Erythroblast (primary cell): ENCODE measurements at places on chromosomes 2 and 18.

DNA sequence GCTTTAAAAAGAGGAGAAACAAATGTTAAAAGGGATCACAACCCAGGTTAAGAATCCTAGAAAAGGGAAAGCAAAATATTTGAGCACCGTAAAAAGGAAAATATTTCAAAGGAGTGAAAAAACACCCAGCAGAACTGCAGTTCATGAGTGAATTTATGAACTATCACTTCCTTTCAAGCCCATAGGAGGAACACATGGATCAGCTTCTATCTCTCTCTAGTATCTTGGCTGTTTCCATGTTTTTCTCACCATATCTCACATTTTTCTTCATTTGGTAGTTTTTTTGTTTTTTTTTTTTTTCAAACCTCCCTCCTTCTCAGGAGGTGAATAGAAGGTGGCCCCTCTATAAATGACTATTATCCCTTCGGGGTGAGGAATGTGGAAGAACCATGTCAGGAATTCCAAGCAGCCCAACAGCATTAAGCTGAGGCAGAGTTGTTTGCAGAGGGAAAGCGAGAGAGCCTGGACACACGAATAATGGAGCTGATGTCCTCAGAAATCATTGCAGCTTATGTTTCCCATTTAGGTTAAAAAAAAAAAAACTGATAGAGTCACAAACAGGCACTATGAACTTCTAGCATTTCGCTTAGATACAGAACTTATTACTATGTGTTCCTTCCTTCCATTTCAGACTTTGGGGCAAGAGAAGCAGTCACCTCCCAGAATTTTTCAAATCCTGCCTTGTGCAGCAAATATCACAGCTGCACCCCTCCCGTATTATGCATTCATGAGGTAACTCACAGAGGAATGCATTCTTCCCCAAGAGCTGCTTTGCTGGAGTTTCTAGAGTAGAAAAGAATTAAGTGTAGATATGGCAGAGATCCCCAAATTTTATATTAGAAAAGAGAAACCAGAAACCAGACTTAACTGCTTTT lies 315.6 kb downstream of the IRS1 start:
- no peak for DNase-seq

GRCh38 chr2:16256601-16257321 lies 316.4 kb downstream of the MYCN start:
- no peak for DNase-seq

DNA sequence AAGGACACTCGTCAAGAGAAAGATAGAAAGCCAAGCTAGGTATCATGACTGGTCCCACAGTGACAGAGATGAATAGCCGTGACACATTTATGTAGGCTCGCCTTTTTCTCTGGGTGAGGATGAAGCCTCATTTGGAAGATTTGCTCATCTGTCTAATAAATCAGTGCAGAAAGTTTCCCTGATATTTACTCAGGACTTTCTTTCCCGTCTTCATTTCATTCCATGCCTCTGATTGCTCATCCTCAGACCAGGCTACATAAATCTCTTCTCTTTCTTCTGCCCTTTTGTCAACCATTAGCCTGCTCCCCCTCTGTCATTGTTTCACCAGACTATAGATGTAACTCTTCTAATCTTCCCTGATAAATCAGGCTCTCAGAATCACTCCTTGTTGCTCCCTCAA lies 361.8 kb upstream of the MEIS1 start:
- no peak for DNase-seq

- DNase-seq = no peak
Measured at GRCh38 chr2:50126845-50127244, 905.1 kb downstream of the NRXN1 start.

DNA sequence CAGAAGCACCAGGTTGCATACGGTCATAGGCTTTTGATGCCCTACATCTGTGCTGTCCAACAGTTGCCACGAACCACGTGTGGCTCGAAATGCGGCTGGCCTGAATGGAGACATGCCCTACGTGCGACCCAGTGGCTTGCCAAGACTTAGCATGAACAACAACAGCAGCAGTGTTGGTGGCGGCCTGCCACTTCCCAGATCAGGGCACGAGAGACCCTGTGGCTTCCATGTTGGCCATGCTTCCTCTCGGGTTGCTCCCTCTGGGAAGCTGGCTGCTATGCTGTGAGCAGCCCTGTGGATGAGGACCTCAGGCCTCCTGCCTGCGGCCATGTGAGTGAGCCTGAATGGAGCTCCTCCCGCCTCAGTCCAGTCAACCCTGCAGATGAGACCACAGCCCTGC lies 212.3 kb downstream of the HDAC4 start:
- no peak for DNase-seq

- no peak for DNase-seq
Measured at GRCh38 chr2:134792186-134792585, 46.2 kb upstream of the ACMSD start.

DNA sequence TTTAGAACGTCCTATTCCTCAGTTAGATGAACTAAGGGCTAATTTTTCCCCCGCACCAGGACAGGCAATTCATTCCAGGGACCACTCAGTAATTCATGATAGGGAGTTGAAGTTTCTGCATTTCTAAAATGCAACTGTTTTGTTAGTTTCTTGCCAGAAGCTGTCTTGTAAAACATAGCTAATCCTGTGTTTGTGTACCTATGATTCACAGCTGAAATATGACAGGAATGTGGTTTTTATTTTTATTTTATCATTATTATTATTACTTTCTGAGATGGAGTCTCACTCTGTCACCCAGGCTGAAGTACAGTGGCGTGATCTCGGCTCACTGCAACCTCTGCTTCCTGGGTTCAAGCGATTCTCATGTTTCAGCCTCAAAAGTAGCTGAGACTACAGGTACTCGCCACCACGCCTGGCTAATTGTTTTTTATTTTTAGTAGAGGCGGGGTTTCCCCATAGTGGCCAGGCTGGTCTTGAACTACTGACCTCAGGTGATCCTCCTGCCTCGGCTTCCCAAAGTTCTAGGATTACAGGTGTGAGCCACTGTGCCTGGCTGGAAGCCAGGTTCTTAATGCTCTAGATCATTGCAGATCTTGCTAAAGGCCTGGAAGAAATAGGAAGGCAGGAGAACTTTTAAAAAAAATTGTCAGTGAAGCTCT lies 154.8 kb upstream of the FHL2 start:
- no peak for DNase-seq

- DNase-seq = no peak
Measured at GRCh38 chr2:151138507-151138906, 123.2 kb downstream of the RBM43 start.

- no peak for DNase-seq
Measured at GRCh38 chr2:201414099-201415023, 36.9 kb downstream of the TRAK2 start.

DNA sequence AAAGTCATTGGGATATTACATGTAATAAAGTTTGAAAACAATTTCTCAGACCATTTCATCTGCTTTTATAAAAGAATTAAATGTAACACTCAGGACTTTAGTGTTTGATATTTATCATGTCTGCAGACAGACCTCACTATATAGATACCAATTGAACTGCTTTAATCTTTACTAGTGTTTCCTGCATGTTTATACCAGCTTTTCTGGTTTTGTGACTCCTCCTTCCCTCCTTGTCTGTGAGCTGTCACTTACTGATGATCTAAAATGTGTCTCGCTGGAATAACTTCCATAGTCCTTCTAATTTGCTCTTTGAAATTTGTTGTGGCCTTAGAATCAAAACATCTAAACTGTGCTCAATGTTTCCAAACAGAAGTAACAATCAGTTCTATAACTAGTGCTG lies 71.3 kb upstream of the TWSG1 start:
- no peak for DNase-seq

DNA sequence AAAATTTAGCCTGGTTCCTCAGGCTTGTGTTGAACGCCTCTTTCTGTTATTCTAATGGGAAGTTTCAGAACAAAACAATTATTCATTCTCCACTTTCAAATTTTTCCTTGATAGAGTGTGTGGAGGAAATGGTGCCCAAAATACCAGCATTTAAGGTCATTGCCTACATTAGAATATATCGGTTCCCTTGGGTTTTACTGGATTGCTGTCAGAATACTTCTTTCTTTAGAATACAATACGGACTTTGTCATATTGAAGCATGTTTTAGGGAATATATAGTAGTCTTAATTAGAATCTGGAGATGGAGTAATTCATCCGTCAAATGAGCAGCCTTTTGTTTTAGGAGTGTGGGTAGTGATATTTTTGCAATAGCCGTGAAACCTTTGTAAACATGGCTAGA lies 13.3 kb downstream of the LIMS1 start:
- DNase-seq = no peak

DNA sequence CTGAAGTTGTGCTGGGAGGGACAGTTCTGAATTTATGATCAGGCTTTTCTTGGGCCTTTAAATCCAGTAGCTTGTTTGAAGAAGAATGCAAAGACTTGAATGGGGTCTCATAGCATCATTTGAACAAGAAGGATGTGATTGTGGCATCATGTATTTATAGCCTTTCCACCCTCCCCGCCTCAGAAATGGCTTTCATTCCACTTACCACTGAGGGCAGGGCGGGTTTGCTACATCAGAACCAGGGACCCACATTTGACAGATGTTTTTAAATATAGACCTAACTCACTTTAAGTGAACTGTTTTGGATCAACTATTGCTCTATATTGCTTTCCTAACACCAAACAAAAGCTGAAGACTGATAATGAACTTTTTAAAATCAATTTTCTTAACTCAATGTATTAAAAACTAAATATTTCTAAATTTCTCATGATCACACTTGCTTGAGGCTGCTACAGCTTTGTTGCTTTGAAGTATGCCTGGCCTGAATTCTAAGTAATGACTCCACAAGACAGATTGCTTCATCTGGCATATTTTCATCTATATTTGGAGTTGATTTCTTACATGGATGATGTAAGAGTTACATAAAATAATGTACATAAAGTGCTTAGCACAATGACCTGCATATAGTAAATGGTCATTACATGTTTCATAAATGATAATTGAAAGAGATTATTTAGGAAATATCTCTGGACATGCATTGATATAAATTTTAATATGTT lies 1552.9 kb upstream of the SLC39A10 start:
- no peak for DNase-seq

DNA sequence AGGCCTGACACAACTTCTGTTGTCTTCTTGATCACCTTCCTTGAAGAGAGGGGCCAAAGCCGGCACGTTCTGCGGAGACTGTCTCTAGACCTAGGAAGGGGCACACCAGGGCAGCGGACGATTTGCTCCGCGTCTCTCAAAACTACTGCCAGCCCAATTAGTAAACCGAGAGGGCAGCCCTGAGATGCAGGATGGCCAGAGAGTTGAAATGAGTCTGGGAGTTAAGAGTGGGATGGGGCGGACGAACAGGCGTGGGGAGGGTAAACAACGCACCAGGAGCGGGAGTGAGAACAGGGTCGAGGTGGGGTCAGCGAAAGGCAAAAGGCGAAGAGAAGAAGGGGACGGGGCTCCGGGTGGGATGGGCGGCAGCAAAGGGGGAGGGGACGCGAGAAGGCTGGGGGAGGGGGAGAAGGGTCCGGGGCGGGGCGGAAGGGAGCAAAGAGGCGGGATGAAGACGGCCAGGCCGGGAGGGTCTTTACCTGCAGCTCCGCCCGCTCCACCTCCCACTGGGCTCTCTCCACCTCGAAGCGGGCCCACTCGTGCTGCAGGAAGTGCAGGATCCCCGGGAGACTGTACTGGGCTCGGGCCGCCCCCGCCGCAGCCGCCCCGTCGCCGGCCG lies 476 bp downstream of the STRN start:
- DNase-seq = peak; percentile 73

- no peak for DNase-seq
Measured at GRCh38 chr2:20220806-20221554, 4.0 kb downstream of the SDC1 start.

DNA sequence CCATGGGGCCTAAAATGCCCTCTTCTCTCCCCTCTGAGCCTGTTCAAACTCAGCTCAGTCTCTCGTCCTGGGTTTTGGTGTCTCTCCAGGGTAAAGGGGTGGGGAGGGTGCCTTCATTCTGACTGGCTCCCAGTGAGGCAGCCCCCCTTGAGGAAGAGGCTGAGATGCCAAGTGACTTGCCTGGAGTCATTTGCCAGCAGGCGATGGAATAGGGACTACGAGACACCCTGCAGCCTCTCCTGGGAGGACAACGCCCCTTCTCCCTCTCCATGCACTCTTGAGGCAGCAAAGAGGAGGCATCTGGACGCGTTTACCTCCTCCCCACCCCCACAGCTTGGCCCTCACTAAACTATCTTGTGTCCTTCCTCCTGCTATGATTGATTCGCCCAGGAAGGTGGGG lies 760 bp upstream of the STON1 start:
- DNase-seq = no peak
